Fibroblast of pulmonary artery (primary cell): ENCODE measurements at places on chromosomes 1 and 21.
A peak's percentile ranks its signal among the peaks of the same experiment; 100 is the strongest.

- DNase-seq = no peak
These were observed 44.2 kb upstream of the PIGV start for GRCh38 chr1:26743426-26744059.

DNA sequence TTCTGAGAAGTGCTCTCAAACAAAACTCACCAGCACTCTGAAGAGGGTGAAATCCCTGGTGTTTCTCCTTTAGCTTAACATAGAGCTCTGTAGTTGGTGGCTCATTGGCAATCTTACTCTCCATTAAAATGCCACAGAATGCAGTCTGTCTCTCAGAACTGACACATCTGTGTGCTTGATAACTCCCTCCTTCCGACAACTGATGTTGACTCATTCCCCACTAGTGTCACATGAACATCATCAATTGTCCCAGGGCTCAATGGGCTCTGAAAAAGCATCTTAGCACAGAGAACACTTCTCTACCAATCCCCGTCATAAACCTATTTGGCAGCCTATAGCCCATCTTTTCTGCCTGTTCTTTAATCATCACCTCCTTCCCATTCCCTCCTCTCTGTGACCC is 133.2 kb upstream of the ZC3H11B start:
- DNase-seq = no peak

DNA sequence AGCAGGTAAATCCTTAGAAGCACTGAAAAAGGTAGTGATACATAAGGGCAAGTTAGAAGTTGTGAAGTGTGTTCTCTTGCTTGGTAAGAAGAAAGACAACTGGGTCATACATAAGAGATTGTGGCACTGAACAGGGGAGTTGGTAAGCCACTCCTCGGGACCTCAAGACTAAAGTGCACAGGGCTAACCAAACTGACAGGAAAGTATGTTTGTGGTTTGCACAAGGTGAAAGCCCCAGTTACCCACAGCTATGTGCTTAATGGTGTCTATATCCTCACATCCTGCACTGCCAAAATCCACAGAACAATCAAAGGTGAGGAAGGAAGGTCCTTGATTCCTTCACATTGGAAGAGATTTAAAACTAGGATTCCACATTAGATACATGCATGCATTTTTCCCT is 276.5 kb downstream of the DNM3 start:
- DNase-seq = no peak

GRCh38 chr1:50474859-50475809 is 51.9 kb upstream of the DMRTA2 start:
- no peak for DNase-seq

GRCh38 chr1:19370453-19371170 is 58.5 kb downstream of the SLC66A1 start:
- no peak for DNase-seq

GRCh38 chr1:211335522-211336157 is 9.0 kb downstream of the TRAF5 start:
- no peak for DNase-seq

GRCh38 chr1:87840767-87841166 is 512.1 kb downstream of the LMO4 start:
- no peak for DNase-seq

DNA sequence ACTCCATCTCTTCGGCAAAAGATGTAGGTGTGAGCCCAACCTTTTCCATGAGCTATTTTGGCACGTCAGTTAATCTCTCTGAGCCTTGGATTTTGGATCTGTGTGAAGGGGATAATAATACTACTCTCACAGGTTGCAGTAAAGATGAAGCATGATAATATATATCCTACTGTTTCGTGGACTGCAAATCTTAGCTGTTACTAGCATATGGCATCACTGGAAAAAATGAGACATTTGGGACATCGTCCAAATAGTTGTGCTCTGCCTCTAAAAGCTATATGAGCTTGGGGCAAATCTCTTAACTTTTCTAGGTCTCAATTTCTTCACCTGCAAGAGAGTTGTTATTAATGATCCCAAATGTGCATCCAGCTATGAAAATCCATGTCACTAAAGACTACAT is 147.4 kb upstream of the ZRANB2 start:
- no peak for DNase-seq

- no peak for DNase-seq
These were observed 4.9 kb downstream of the PTPN7 start for GRCh38 chr1:202155478-202156021.

DNA sequence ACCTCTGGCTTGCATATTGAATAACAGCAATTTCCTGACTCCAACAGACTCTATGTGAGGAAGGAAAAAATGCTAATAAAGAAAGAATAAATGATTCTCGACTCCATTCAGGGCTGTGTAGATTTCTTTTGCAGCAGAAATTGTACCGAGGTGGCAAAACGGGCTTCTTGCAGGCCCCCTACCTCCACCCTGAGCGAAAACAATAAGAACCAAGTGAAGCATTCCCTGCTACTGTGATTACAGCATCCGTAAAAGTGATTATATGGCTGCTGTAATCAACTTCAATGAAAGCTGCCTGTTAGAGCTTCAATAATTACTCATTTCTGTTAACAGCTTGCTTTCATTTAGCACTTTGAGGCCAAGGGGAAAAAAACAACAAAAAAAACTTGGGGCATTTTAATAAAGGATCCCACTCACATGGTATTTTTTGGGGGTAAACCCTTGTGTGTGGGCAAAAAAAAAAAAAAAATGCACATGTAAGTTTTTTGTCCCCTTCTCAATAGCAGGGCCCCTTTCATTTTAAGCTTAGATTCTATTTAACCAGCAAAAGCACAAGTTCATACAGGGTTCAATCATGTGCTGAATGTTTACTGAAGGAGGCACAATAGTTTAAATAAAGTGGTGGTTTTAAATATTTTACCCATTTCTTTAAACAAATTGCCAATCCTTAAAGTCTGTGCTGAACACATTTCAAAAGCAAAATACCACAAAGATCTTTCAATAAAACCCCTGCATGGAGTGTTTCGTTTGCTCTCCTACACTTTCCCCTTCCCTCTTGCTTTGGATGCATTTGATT is 271.6 kb downstream of the LMO4 start:
- no peak for DNase-seq

GRCh38 chr1:25051906-25052305 is 121.8 kb upstream of the RUNX3 start:
- DNase-seq = no peak

- no peak for DNase-seq
These were observed 12.3 kb downstream of the BTBD19 start for GRCh38 chr1:44820328-44821239.

DNA sequence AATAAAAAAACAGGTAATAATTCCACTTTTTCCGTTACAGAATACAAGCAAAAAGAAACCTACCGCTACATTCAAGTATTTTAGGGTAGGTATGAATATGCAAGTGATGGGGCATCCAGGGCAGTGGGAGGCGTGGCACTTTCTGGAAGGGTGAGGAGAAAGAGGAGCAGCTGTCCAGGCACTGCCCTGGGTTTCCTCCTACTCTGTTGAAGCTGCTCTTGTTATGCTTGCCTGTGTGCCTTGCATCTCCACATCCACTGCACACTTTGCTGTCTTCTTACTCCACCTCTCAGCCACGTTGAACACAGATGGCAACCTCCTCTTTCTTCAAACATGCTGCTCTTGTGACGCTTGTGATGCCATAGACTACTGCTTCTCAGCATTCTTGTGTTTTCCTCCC is 83.2 kb downstream of the RPE65 start:
- no peak for DNase-seq

GRCh38 chr1:154666051-154666790 is 58.2 kb upstream of the ADAR start:
- no peak for DNase-seq

DNA sequence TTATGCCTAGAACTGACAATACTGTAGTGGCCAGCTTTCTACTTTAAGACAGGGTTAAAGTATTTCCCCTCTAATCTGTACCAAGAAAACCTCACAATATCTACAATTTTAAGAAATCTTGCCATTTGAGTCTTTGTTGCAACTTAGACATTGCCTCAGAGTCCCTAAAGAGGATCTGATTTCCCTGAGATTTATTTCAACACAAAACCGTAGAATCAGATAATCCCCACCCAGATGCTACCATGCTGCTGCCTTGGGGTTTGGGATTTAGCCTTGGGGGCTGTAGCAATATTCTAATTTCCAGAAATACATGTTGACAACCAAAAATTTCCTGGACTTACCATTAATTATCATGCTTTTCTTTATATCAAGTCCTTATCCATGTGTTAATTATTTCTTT is 50.3 kb upstream of the DENND1B start:
- no peak for DNase-seq

DNA sequence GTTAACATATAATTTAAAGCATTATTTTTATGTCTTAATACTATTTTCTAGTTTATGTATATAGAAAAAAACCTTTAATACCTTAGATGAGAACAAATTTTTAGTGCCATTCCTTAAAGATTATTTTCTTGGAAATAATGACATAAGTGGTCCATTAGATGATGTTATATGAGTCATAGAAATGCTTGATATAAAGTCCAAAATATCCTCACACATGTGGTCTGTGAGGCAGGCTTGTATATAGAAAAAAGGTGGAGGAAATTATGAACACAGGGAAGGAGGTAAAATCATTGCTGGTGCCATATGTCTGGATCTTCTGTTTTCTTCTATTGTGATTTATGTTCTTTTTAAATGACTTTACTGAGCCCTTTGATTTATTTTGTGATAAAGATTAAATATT is 79.3 kb downstream of the MAP3K7CL start:
- DNase-seq = no peak

- DNase-seq = no peak
These were observed 76.8 kb downstream of the GLIS1 start for GRCh38 chr1:53662169-53662568.

DNA sequence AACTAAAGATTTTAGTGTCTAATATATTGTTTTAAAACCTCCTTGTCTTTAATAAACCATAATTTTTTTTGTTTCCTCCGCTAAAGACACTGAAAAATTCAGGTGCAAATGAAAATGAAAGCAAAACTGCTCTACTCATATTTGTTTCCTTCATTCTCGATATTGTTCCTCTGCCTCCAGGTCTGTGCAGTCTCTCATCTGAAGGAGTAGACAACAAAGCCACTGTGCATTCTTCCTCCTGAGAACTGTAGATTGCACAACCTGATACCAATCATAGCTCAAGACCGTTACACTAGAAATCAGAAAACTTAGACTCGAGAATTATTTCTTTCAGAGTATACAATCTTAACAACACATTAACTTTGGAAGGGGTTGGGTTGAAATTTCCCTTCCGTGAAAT is 373.1 kb upstream of the CXADR start:
- peak; percentile 16 for DNase-seq

DNA sequence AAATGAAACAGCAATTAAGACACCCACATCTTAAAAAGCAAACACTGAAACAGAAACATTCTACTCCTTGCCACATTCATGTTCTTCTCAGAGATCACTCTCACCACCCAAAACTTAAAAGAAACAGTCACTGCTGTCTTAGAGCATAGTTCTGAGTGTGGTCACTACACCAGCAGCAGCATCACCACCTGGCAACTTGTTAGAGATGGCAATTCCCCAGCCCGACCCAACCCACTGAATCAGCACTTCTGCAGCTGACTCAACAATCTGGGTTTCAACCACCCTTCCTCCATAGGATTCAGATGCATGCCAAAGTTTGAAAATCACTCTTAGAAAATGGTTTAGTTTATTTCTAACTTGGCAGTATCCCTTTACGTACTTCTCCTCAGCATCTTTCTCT is 126.1 kb downstream of the CDC42BPA start:
- DNase-seq = peak; percentile 87

GRCh38 chr1:29756901-29757725 is 520.8 kb downstream of the PTPRU start:
- DNase-seq = no peak

DNA sequence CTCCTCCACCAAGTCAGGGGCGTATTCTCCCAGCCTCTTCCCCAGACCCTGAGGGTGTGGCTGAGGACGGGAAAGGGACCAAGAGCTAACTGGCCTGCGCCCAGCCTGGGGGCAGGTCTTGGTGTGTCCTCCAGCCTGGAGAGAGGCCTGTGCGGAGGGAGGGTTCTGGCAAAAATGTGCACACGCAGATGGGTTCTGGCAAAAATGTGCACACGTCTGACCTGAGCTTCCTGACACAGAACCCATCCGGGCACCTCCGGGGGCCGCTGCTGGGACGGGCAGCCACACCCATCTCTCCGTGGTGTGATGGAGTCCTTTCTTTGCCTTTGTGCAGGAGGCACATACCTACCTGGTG is 23.1 kb upstream of the PKP1 start:
- no peak for DNase-seq

GRCh38 chr21:41067709-41068108 is 100.3 kb upstream of the BACE2 start:
- DNase-seq = no peak

DNA sequence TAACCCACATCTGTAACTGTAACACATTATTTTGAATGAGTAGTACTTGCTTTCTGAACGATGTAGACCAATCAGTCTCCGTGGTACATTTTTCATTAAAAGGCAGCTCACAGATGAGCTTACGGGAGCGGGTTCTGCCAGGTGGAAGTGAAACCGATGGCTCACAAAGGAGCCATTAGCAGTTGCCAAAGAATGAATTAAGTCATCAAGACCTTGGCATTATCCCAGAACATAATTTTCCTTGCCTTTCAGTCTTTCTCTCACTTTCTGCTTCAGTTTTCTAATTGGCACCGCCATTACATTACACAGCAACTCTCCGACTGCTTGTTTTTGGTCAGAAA is 33.5 kb upstream of the UTS2 start:
- DNase-seq = peak; percentile 19

- DNase-seq = no peak
These were observed 23.7 kb downstream of the MRPL37 start for GRCh38 chr1:54223441-54224202.

DNA sequence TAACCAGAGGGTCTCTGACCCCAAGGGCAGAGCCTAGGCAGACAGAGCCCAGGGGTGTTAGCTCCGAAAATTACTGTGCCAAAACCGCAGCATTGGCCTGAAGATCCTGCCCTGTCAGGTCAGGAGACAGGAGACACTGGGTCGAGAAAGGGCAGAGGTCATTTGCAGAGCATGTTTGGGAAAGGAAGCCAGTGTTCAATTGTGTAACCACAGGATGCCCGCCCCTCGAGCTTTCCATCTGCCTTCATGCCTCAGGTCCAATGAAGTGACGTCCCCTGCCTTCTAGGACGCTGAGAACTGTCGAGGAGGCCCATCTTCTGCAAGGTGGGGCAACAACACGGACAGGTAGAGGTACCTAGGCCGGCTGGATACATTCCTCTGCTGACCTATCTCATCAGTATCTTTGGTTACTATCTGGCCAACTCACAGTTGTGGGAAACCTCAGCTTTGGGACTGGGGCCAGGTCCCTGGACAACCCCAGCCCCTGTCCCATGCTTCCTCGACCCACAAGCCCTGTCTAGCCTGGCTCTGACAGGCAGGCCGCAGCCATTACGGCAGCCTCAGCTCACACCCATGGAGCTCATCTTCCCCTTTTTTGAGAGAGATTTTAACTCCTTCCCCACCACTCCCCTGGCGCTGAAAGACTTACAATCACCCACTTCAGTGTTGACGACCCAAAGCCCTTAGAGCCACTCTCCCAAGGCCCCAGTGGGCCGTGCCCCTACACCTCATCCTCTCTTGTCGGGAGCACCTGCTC is 1.3 kb downstream of the ARL8A start:
- DNase-seq = no peak

- DNase-seq = peak; percentile 40
These were observed 30.0 kb downstream of the ADAMTS1 start for GRCh38 chr21:26815197-26815596.

- no peak for DNase-seq
These were observed 19.4 kb downstream of the AGRN start for GRCh38 chr1:1039145-1039910.
